Stomach (tissue), 19 donors: ENCODE measurements at places on chromosomes 11 and 22. TPM values are rescaled to one million over a fixed set of nuclear protein-coding genes. Genes with fewer than 3 reads are reported as not detected.

Gene OR4D9
- total RNA-seq = not detected

Gene SPINDOC
- total RNA-seq = 13.6 TPM

Gene UBASH3B
- 16.1 TPM for total RNA-seq

Gene MCAT
- total RNA-seq = not detected

Gene MRGPRF
- total RNA-seq = 16.2 TPM

Gene CYB5R2
- 12.1 TPM for total RNA-seq

Gene APOA5
- total RNA-seq = not detected

Gene RIC8A
- total RNA-seq = 45.2 TPM

- peaks cover 36% of the 10 kb centered on the region for H3K36me3 ChIP-seq
- H3K27me3 ChIP-seq = no peaks in the 10 kb centered on the region
- no peak for DNase-seq
- H3K4me1 ChIP-seq = peaks cover 41% of the 10 kb centered on the region
- no peak overlapping the region for H3K4me3 ChIP-seq
These were observed 31.4 kb downstream of the LIMK2 start for GRCh38 chr22:31243339-31244045.

GRCh38 chr11:3090096-3090901 is 33.1 kb upstream of the CARS1 start:
- H3K27me3 ChIP-seq = no peaks in the 10 kb centered on the region
- no peak overlapping the region for H3K27ac ChIP-seq
- peaks cover 69% of the 10 kb centered on the region for H3K36me3 ChIP-seq
- H3K4me3 ChIP-seq = no peak overlapping the region
- no peak for DNase-seq

DNA sequence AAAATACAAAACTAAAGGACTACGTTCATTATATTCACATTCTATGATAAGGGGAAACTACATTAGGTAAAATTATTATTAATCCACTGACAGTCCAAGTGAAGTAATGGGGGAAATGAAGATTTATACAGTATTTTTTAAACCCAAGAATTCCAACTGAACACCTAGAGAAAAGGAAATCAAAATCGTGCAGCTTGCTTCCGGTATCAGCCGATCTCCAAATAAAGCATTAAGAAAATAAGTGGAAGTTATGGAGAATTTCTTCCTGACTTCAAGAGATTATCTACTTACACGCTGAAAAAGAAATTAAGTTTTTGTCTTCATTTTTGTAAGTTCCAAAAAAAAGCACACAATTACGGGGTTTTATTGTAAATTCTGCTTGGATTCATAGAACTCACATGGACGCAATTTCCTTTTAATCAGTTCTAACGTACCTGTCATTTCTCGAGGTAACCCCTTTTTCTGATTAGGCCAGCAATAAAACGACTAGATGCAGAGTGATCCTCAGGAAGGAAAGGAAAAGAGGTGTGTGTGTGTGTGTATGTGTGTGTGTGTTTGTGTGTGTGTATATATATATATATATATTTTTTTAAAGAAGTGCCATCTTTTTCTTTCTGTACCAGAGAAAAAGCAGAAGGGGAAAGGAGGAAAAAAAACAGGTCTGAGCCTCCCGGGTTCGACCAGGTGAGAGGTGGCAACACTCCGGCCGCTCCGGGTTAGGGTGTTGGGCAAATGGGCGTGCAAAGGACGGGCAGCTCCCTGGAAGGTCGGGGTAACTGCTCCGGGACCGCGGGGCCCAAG is 1.1 kb downstream of the ZBTB44 start:
- H3K36me3 ChIP-seq = no peaks in the 10 kb centered on the region
- H3K4me1 ChIP-seq = peaks cover 57% of the 10 kb centered on the region
- peak overlapping the region; percentile 99 for H3K27ac ChIP-seq
- H3K27me3 ChIP-seq = no peaks in the 10 kb centered on the region

GRCh38 chr22:21666786-21667185 is 974 bp downstream of the PPIL2 start:
- H3K4me1 ChIP-seq = peaks cover 29% of the 10 kb centered on the region
- peak overlapping the region; percentile 78 for H3K4me3 ChIP-seq
- H3K27me3 ChIP-seq = no peaks in the 10 kb centered on the region

GRCh38 chr11:88689548-88690240 is 352.2 kb upstream of the CTSC start:
- H3K4me3 ChIP-seq = no peak overlapping the region
- DNase-seq = peak; percentile 31
- no peaks in the 10 kb centered on the region for H3K27me3 ChIP-seq
- H3K36me3 ChIP-seq = no peaks in the 10 kb centered on the region
- H3K4me1 ChIP-seq = no peaks in the 10 kb centered on the region

DNA sequence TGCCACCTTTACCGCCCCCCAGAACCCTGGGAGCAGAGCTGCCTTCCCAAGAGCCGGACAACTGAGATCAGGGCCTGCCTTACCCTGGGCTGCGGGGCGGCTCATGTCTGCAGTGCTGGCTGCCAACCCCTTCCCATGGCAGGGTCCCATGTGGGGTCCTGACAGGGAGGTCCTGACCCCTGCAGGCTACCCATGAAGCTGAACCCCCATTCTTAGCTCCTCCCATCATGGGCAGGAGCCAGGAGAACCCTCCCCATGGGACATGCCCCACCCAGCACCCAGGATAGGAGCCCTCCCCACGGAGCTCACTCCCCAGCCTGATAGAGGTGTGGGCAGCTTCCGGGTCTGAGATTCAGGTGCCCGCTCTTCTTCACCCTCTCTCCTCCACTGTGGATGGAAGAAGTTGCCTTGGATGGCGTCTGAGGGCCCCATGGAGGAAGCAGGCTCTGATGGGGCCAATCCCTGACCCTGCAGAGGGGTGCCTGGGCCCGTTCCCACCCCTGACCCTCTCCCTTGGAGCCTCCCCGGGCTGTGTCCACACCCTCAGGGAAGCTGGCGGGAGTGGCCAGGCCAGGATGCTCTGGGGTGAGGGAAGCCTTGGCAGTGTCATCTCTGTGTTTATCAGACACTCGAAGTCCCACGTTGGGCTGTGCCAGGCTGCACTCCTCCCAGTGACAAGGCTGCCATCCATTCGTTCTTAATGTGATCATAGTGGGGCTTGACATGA is 1508.2 kb downstream of the BRD1 start:
- no peak overlapping the region for H3K4me3 ChIP-seq
- no peak for DNase-seq
- H3K4me1 ChIP-seq = no peaks in the 10 kb centered on the region
- no peaks in the 10 kb centered on the region for H3K36me3 ChIP-seq
- peaks cover 5% of the 10 kb centered on the region for H3K27me3 ChIP-seq

DNA sequence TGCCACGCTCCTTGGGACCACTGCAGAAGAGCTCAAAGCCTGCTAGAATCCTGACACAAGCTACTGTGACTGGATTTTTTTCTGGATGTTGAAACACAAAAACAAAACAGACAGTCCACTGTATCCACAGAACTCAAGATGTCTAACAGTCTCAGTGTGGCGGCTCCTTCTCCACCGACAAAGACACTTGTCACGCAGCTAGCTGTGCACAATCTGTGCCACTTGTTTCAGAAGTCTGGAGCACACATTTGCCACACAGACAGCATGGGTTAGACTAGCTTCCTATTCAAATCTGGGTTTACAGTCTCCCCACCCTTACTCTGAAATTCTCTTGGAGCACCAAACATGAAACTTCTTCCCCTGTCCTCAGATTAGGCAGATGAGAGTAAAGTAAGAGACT is 99.2 kb downstream of the GALNT18 start:
- H3K4me3 ChIP-seq = no peak overlapping the region
- H3K27me3 ChIP-seq = no peaks in the 10 kb centered on the region
- no peaks in the 10 kb centered on the region for H3K36me3 ChIP-seq
- no peaks in the 10 kb centered on the region for H3K4me1 ChIP-seq
- DNase-seq = no peak
- H3K27ac ChIP-seq = no peak overlapping the region

GRCh38 chr22:32618441-32619140 is 144.0 kb downstream of the FBXO7 start:
- peak overlapping the region; percentile 81 for H3K27ac ChIP-seq
- DNase-seq = no peak
- H3K4me1 ChIP-seq = peaks cover 37% of the 10 kb centered on the region
- H3K27me3 ChIP-seq = no peaks in the 10 kb centered on the region
- H3K36me3 ChIP-seq = no peaks in the 10 kb centered on the region
- H3K4me3 ChIP-seq = no peak overlapping the region

GRCh38 chr11:8192016-8192895 is 23.4 kb upstream of the RIC3 start:
- no peaks in the 10 kb centered on the region for H3K36me3 ChIP-seq
- no peak overlapping the region for H3K27ac ChIP-seq
- no peaks in the 10 kb centered on the region for H3K27me3 ChIP-seq

DNA sequence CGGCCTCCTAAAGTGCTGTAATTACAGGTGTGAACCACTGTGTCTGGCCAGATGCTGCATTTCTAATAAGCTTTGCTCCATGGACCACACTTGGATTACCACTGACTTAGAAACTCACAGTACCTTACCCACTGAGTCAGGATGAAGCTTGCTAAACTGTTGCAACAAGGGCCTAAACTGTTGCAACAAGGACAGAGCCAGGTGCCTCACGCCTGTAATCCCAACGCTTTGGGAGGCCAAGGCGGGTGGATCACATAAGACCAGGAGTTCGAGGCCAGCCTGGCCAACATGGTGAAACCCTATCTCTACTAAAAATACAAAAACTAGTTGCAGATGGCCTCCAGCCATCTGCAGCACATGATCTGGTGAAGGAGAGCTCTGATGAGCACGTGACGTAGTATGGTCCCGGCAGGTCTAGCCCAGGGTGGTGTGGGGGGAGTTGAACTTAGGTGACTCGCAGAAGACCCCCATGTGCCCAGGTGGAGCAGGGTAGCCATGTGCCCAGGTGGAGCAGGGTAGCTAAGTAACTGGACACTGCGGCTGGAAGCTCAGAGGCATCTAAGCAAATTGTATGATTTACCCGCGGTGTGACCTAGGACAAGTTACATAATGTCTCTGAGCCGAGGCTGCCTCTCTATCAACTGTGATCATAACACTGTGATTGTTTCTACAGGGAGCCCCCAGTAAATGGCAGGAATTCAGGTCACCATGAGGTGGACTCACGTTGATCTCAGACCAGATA is 8.4 kb downstream of the SLC25A45 start:
- H3K4me1 ChIP-seq = peaks cover 31% of the 10 kb centered on the region
- H3K27me3 ChIP-seq = no peaks in the 10 kb centered on the region
- no peak overlapping the region for H3K27ac ChIP-seq
- H3K4me3 ChIP-seq = no peak overlapping the region
- H3K36me3 ChIP-seq = no peaks in the 10 kb centered on the region
- no peak for DNase-seq
